Central memory CD8-positive, alpha-beta T cell (primary cell): ENCODE measurements at places on chromosomes 7 and 10.

- no peak for DNase-seq
These were observed 199.1 kb downstream of the FZD1 start for GRCh38 chr7:91463330-91463729.

DNA sequence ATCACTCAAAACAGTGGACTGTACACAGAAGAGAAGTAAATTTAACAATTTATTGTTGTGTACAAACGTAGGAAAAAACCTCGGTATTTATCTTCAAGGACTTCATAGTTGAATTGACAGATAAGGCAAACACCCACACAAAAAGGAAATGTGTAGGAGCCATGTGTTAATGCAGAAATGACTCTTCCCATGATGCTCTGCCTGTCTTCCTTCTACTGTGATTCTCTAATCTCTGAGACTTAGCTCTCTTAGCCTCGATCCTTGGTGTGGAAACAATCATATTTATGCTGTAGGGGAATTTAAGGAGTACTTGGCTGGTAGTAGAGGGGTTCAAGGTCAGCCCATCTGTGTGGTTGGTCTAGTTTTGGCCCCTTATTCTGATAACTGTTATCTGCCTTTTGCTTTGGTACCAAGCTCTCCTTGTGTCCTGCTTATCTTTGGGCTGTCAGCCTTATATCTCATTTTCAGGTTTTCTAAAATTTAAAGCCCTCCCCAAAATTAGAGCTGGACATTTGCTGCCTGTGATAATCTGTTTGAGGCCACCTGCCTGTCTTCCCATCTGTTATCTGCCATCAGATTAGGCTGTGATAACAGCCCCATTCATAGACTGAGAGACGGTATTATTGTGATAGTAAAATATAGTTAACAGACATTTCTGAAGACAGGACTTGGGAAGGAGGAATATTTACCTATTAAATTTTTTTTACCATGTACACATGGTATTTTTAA lies 81.7 kb downstream of the GPR85 start:
- no peak for DNase-seq

GRCh38 chr10:29517352-29517923 lies 117.3 kb downstream of the SVIL start:
- no peak for DNase-seq

DNA sequence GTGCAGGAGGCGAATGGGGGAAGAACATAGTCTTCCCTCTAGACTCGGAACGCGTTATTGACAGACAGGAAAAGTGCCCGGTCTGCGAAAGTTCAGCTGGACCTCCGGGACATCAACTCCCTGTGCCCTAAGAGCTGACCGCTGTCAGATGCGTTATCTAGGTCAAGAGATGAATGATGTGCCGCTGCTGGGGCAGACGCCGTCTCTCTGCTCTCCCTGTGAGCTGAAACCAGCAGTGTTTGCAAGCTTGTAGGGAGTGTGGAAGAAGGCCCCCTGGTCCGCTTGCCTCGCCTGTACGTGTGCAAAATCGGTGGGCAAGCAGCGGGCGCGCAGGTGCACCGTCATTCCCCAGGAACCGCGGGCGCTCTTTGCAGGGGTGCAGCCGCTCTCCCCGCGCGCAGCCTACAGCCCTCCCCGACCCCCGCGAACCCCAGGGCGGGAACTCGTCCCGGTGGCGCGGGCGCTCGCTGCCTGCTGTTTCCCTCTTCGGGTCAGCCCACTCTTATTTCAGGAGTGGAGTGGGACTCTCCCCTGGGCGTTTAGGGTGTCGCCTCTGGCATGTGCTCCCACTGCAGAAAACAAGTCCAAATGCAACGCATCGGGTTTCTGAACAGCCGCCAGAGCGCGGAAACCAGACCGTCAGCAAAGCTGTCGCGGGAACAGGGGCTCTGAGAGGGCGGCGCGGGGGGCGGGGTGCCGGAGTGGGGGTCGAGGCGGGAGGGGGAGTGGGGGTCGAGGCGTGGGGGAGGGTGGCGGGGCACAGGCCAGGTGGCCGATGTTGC lies 1.8 kb upstream of the PFKFB3 start:
- no peak for DNase-seq

DNA sequence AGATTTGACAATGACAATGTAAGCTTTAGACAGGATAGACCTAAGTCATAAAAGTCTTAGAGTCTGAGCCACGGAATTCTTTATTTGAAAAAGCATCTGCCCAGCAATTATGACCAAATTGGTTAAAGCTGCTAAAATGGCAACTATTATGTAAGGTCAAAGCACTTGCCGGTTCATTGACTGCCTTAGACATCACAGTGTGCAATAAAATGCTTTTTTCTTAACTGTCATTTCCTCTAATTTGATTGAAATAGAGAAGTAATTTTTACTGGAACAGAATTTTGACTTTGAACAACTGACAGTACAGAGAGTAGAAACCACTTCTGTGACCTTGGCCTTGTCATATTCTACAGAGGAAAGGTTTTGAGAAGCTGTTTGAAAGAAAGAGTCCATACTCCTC lies 142.9 kb downstream of the THSD7A start:
- DNase-seq, result no peak

DNA sequence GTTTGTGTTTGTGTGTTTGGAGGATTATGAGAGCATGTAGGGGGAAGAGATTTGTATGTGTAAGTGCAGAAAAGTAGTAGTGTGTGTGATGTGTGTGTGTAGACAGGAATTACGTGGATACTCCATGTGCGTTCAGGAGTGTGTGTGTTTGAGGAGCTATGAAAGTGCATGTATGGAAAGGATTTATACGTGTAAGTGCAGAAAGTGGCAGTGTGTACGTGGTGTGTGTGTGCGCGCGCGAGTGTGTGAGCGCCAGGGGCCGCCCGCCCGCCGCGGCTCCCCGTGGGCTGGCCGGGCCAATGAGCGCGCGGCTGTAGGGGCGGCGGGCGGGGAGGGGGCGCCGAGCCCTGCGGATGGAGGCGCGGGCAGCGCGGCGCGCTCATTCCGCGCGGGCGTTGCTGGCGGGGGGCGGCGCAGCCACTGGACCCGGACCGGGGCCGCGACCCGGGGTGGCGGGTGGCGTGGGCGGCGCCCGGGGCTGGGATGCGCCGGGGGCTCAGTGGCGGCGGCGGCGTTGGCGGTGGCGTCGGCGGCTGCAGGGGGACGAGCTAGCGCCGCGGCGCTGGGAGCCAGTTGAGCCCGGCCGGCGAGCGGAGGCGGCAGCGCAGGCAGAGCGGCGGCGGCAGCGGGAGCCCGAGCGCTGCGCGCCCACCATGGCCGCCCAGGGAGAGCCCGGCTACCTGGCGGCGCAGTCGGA lies at the start of gene BICC1:
Gene BICC1, plus strand, starts transcription at position 382 of the 697 bp plus-strand sequence. Its CDS starts 272 bp downstream, at position 654.
- DNase-seq, result no peak

DNA sequence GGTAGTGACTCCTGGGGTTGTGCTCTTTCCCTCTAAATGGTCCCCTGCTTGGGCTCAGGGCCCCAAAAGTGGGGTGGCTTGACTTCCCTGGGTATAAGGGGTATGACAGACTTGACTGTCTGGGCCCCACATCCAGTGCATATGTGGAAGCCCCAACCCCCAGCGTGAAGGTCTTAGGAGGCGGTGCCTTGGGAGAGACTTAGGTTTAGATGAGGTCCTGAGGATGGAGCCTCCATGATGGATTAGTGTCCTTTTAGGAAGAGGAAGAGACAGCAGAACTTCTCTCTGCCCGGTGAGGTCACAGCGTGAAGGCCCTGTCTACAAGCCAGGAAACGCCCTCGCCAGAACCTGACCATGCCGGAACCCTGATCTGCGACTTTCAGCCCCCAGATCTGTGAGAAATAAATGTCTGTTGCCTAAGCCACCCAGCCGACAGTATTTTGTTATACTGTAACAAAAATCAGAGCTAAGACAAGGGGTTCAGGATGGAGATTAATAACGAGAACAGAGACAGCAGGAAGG lies 23.8 kb downstream of the PODXL start:
- no peak for DNase-seq

DNA sequence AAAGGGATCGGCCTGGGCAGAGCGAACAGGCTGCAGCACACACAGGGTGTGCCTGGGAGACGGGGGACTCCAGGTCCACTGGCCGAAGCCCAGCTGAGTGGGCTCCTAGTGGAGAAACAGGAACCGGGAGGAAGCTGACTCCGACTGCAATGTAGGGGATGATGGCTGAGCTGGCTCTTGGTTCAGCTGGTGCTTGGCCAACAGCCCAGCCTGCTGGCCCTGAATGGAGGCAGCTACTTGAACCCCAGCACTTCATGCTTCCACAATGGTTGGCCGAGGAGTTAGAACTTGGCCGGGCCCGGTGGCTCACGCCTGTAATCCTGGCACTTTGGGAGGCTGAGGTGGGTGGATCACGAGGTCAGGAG lies 27.0 kb upstream of the FRAT2 start:
- DNase-seq, result no peak

DNA sequence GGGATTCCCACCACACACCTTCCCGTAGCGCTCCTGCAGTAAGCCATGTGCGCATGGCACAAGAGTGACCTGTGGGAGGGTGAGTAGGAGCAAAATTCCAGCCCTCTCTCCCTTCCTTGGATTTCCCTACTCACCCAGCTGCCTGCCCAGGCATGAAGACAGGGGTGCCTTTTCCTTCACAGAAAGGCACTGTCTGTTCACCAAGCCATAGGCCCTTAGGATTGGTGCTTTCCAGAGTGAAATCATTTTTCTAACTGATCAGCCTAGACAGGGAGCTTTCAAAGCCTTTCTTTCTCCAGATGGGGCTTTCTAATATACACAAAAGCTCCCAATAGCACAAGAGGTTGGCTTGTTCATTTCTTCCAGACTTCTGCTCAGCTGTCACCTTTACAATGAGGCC lies 79.7 kb downstream of the CTTNBP2 start:
- no peak for DNase-seq

DNA sequence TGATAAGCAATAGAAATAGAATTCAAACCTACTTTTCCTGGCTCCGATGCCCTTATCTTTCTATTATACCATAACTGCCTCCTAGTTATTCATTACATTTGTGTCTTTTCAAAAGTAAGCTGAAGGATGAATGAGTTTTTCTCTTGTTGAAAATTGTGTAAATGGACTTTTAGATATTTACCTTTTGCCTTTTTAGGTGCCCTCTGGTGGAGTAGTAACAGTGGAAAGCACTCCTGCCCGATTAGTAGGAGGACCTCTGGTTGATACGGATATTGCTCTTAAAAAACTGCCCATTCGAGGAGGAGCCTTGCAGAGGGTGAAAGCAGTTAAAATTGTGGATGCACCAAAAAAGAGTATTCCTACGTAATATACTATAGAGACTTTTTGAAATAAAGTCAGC lies 11.2 kb downstream of the FAM237B start:
- no peak for DNase-seq

DNA sequence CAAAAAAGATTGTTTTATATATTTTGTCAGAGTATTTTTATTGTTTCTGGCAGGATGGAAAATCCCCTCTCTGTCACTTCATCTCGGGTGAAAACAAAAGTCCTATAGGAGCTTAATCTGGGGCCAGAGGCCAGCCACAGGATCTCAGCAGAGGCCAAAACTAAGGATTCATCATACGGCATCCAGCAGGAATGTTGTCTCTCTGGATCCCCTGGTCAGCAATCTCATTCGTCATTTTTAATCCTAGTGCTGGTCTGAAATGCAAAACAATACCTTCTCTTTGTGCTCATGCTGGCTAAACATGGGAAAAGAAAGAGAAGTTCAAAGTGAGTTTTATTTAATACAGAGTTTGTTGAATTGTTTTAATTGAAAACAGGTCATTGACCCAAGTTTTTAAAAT lies 482.5 kb upstream of the AUTS2 start:
- no peak for DNase-seq

GRCh38 chr10:1230138-1230537 lies 174.0 kb downstream of the WDR37 start:
- no peak for DNase-seq

DNA sequence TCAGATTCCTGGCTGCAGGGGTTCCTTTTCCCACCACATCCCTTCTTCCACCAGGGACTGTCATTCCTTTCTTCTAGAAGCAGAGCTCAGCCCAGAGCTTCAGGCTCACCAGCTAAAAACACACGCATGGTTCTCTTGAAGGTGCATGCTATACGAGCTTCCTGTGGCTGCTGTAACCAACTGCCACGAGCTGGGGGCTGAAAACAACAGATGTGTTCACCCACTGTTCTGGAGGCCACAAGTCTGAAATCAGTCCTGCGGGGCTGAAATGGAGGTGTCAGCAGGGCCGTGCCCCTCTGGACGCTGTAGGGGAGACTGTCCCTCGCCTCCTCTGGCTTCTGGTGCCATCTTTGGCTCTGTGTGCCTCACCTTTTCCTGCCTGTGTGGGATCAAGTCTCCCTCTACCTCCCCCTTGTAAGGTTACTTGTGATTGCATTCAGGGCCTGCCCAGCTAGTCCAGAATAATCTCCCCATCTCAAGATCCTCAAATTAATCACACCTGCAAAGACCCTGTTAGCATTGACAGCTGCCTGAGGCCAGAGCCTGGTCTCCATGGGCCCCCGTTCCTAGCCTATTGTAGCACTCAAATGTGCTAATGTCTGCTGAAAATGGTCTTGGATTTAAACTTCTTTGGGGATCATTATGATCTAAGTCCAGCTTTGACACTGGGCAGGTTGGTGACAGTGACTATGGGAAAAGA lies 13.7 kb downstream of the RAB19 start:
- DNase-seq, result no peak

GRCh38 chr7:121278120-121279021 lies 50.4 kb upstream of the WNT16 start:
- no peak for DNase-seq

- DNase-seq, result peak; percentile 73
These were observed 656 bp upstream of the CNNM2 start for GRCh38 chr10:102917314-102917961.

- DNase-seq, result no peak
These were observed 22.2 kb upstream of the CAMK2B start for GRCh38 chr7:44347546-44348114.

GRCh38 chr10:124735491-124736286 lies 8.5 kb downstream of the FAM53B start:
- no peak for DNase-seq

- no peak for DNase-seq
These were observed 691.6 kb upstream of the CELF2 start for GRCh38 chr10:10326116-10326515.

- DNase-seq, result no peak
These were observed 23.0 kb upstream of the ZMYND11 start for GRCh38 chr10:112246-112645.

- no peak for DNase-seq
These were observed 80.2 kb downstream of the FAM241B start for GRCh38 chr10:69710008-69710888.
